ENCODE measurements at places on chromosomes 3 and 15.

- no peak for DNase-seq
Measured at GRCh38 chr15:63712828-63713520, 115.8 kb downstream of the FBXL22 start.

DNA sequence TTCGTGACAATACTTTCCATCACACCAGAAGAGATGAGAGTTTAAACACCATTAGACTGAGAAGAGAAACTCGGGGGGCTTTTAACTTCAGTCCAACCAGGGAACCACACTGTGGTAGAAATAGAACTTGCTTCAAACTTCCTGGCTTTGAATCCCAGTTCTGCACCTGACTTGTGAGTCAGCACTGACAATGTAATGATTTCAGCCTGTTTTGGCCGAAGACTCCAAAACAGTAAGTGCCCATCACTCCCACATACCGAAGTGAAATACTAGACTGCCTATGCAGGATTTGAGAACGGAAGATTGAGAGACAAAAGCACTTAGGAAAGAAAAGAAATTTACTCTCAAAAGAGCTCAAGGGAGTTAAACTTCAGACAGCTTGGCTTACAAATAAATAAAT lies 27.0 kb downstream of the C2CD4B start:
- DNase-seq, result no peak

GRCh38 chr3:128992926-128993460 lies 883 bp downstream of the CFAP92 start:
- DNase-seq, result no peak

GRCh38 chr3:111128884-111129283 lies 57.3 kb downstream of the NECTIN3 start:
- DNase-seq, result no peak

DNA sequence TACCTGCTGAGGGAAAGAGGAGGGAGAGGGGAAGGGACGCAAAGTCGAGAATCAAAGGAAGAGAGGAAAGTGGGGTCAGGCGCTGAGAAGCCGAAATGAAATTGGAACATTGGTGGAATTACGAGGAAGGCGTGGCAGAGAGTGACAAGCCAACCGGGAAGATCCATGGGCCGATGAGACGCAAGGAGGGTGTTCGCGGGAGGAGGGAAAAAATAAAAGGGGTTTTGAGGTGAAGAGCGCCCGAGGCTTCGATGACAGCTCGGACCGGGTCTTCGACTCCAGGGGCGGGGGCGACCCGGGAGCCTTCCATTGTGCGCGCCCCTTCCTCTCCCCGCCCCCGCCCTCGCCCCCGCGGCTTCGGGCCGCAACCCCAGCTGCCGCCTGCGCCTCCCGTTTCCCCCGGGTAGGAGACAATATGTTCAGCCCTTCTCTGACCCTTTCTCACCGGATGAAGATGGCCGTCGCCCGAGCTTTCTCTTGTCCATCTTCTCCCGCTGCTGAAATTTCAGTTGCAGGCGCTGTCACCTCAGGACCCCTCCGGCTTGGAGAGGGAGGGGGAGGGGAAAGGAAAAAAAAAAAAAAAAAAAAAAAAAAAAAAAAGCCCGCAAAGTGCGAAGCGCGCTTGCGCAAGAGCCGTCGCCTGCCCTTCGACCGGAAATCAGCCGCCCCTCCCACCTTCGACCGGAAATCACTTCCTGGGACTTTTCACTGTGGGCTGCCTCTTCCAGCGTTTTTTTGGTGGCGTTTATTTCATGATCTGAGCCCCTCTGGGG lies at the start of gene SENP7:
Gene SENP7, minus strand, starts transcription at position 567 of the 773 bp plus-strand sequence. Its CDS starts 82 bp downstream, at position 485.
- DNase-seq, result peak; percentile 85

DNA sequence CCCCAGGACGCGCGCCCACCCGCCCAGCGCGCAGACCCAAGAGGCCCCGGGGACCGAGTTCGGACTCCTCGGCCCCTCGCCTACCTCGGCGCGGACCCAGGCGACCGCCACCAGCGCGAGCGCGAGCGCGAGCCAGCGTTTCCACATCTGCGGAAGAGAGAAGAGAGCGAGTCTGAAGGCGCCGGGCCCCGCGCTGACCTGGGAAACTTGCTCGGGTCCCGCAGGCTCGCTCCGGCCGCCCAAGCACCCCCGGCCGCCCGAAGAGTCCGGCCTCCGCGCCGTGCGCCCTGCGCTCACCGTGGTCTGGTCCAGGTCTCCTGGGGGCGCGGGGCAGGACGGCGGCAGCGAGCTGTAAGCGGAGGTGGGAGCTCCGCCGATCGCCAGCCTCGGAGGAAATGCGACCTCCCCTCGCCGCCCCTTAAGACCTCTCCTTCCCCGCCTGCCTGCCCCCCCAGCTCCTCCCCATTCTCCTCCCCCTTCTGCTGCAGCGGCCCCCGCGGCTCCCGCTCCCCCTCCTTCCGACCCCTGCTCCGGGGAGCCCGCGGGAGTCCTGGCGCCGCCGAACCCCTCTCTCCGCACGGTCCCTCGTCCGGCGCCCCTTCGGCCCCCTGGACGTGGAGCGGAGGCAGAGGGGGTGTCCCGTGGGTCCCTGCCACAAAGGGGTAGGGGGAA lies at the start of gene FSTL1:
Gene FSTL1, minus strand, starts transcription at position 393 of the 672 bp plus-strand sequence. Its CDS starts 246 bp downstream, at position 147.
- DNase-seq, result no peak

- DNase-seq, result no peak
Measured at GRCh38 chr15:52624262-52624661, 54.9 kb downstream of the ATOSA start.

DNA sequence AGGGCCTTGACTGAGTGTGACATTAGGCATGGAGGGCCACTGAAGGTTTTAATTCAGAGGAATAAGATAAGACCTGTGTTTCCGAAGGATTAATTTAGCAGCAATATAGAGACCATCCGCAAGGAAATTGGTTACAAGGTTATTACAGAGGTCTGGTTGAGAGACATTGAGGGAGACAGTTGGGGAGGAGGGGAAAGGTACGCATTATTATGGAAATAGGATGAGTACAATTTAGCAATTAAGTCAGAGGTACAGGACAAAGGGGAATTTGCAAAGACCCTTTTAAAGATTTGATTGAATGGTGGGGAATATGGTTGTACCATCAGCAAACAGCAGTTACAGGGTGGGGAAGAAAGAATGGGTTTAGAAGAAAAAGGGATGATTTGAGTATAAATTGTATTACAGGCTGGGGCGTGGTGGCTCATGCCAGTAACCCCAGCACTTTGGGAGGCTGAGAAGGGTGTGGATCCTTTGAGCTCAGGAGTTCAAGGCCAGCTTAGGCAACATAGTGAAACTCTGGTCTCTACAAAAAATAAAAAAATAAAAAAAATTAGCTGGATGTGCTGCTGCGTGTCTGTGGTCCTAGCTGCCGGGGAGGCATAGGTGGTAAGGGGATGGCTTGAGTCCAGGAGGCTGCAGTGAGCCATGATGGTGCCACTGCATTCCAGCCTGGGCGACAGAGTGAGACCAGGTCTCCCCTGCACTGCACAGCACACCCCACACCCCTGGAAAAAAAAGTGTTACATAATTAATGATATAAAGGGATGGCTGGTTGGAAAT lies 11.3 kb downstream of the ARL8B start:
- DNase-seq, result peak; percentile 47

DNA sequence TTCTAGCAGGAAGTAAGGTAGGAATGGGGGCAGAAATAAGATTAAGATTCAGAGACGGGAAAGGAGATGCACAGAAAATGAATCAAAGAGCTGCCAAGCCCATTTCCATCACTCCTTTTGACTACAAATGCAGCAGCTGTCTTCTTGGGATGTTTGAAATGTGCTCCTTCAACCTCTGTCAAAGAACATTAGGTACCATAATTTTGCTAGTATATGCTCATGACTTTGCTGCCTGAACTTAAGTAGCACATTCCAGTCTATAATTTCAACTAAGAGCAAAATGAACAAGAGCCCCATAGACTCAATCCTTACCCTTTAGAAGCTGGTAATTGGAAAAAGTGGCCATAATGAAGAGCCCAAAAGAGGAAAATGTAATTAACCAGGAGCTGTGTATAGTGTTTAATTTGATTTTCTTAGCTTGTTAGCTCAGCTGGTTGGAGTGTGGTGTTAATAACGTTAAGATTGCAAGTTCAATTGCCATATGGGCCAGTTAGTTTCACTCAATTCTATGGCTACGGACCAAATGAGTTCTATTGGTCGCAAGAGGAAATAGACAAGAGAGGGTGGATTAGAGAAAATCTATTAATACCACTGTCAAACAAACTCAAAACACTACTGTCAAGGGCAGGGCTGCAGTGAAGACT lies 349.9 kb downstream of the ZBBX start:
- DNase-seq, result no peak

DNA sequence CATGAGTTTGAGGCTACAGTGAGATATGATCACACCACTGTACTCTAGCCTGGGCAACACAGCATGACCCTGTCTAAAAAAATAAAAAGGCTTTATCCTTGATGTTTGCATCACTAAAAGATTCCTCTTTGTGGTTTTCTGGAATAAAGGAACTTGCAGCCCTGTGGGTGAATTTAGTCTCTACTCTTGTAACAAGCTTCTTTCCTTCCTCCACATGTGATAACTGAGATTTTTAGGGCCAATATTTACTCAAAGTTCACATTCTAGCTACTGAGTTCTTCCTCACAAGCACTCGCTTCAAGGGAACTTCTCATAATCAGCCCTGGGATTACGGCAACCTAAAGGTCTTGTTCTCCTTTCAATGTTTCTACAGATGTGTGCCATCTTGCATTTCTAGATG lies 24.6 kb downstream of the COMMD2 start:
- DNase-seq, result no peak

- DNase-seq, result no peak
Measured at GRCh38 chr3:174198199-174198598, 660.9 kb upstream of the NAALADL2 start.

- no peak for DNase-seq
Measured at GRCh38 chr3:154889227-154889634, 190.9 kb upstream of the MME start.

GRCh38 chr3:185928496-185928895 lies 9.3 kb downstream of the TRA2B start:
- DNase-seq, result no peak

DNA sequence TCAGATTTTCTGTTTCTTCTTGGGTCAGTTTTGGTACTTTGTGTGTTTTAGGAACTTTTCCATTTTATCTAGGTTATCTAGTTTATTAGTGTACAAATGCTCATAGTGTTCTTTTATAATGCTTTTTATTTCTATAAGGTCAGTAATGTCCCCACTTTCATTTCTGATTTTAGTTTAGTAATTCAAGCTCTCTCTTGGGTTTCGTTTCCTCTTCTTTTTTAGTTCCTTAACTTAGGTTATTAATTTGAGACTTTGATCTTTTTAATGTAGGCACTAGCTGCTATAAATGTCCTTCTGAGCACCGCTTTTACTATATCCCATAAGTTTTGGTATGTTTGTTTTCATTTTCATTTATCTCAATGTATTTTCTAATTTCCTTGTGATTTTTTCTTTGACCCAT lies 27.0 kb upstream of the CD200R1L start:
- no peak for DNase-seq

GRCh38 chr3:144424606-144425005 lies 453.0 kb downstream of the DIPK2A start:
- DNase-seq, result no peak

DNA sequence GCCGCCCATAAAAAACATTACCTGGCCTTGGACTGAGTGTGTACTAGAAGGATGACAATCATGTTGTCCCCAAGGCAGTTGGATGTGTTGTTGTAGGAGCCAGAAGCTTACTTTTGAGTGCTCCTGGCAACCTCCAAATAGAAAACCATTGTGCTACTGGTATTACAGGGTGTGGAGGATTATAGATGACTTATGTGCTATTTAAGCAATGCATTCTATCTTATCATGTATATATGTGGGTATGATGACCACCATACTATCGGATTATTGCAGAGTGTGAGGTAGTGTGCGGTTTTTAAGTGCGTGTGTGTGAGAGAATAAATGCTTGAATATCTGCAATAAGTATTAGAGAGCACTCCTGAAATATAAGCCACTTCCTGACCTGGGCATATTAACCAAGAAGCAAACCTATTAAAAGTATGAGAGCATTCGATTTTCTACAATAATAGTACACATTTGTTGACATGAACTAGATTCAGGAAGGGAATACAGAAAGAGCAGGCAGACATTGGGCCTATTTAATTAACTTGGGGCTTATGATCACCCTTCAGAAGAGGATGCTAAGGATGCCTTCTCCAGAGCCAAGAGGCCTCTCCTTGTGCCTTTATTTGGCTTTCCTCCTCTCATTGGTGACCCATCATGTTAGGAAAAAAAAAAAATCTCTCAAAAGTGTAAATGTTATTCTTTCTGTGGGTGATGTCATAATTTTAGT lies 11.7 kb upstream of the MBNL1 start:
- no peak for DNase-seq

DNA sequence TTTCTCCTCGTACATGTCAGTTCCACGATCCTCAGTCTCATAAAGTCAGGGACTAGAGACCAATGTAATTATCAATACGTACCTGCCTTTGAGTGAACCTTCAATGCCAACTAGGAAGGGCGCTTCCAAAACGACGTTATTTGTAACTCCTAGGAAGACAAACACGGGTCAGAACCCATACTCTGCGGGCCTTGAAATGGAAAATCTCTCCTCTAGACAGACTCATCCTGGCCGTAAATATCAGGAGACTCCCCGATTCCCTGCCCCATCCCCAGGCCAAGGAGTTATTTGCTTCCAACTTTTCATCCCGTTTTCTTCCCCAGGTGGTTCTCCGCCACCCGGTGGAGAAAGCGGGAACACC lies 578 bp downstream of the OIP5 start:
- no peak for DNase-seq

DNA sequence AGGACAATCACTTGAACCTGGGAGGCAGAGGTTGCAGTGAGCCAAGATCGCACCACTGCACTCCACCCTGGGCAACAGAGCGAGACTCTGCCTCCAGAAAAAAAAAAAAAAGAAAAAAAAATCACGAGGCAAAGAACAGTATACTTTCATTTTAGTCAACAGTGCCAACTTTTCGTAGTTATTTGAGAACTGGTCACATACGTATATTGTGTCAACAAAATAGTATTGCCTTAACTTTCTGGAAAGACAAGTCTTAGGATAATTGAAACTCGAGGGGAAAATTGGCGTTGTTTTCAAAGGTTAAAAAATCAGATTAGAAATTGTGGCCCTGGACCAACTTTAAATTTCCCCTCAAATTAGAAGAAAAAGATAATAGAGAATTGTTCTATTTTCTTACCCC lies 13.8 kb downstream of the GMPS start:
- DNase-seq, result no peak

All from hematopoietic multipotent progenitor cell treated with erythropoietin and hydrocortisone succinate and interleukin-3 and kit ligand, for 15 days (in vitro differentiated cells).